ENCODE measurements at places on chromosomes 12 and 14. TPM values are rescaled to one million over a fixed set of nuclear protein-coding genes. Genes with fewer than 3 reads are reported as not detected.

DNA sequence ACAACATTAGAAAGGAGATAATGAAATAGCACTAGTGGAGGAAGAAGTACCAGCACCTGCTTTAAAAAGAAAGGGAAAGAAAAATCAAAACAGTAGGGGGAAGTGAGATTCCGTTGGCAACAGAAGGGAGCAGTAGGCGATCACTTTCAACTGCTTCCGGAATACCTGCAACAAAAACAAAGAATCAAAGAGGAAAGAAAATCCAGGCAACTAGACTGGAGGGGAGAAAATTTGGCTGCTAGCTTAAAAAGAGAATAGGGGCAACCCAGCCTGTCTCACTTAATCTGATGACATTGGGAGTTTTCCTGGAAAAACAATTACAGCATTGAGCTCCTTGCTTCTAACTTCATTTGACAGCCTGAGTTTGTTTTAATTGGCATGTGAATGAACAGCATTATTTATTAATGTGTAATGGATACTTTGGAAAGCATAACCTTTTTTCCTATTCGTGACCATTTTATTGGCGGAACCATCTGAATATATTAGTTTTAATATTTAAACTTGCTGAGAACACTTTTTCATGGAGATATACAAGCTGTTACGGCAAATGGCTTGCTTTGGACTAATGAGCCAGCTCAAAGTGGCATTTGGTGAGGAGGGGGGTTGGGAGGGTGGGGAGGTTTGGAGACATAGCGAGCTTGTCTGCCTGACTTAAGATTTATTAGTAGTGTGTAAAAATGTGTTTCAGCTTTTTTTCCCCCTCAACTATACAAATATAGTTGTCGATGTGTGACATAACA, 2.5 kb upstream of the DACT1 start:
- H3K27me3 ChIP-seq: peaks cover 10% of the 10 kb centered on the region
- H3K4me1 ChIP-seq: peaks cover 22% of the 10 kb centered on the region
- no peak for DNase-seq

- no peak overlapping the region for H3K4me3 ChIP-seq
- H3K27me3 ChIP-seq: no peaks in the 10 kb centered on the region
- no peak for DNase-seq
Observed at GRCh38 chr12:2248087-2248900, 195.5 kb downstream of the CACNA1C start.

DNA sequence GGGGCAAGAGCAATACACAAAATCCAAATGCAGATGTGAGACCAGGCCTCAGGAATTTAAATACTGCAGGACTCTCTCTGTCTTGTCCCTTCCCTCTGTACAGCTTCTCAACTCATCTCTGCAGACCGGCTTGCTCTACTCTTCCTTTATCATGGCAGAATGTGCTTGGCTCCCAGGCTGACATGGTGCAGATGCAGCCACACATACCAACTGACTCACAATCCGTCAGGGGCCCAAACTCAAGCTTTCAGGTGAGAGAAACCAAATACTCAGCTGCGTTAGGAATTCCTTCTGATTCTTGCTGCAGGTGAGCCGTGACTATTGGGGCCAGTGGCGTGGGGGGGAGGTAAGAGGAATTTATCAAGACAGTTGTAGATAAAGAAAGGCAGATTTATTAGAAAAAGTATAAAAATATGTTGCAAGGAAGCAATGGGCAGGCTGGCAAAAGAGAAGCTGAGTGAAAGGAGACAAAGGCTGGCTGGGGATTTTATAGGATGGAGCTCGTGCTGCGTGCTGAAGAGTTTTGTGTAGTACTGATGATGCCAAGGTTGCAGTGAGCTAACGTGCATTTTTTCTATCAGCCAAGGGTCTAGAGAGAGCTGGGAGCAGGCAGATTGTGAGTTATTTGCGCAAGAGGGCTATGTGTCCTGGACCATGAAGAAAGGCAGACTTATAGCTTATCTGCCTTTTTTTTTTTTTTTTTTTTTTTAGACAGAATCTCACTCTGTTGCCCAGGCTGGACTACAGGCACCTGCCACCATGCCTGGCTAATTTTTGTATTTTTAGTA, 5.0 kb upstream of the LGALS3 start:
- peaks cover 9% of the 10 kb centered on the region for H3K4me1 ChIP-seq
- H3K27me3 ChIP-seq: no peaks in the 10 kb centered on the region

The OR6S1 gene
- not detected for total RNA-seq

GRCh38 chr14:69879175-69880043, at the start of gene SMOC1:
Gene SMOC1 (plus strand): TSS chr14:69879416. CDS start chr14:69879679, 263 bp downstream.
- no peaks in the 10 kb centered on the region for H3K27me3 ChIP-seq
- H3K4me3 ChIP-seq: no peak within 1 kb of the TSS
- no peaks in the 10 kb centered on the region for H3K4me1 ChIP-seq

The ASB2 gene
- 0.69 TPM for total RNA-seq

The FZD10 gene
- total RNA-seq: not detected

GRCh38 chr12:71057330-71057729, 100.5 kb downstream of the TSPAN8 start:
- H3K4me1 ChIP-seq: no peaks in the 10 kb centered on the region
- H3K27me3 ChIP-seq: no peaks in the 10 kb centered on the region
- H3K4me3 ChIP-seq: no peak overlapping the region
- DNase-seq: no peak
- no peaks in the 10 kb centered on the region for H3K36me3 ChIP-seq

The CCDC59 gene
- 55.2 TPM for total RNA-seq

DNA sequence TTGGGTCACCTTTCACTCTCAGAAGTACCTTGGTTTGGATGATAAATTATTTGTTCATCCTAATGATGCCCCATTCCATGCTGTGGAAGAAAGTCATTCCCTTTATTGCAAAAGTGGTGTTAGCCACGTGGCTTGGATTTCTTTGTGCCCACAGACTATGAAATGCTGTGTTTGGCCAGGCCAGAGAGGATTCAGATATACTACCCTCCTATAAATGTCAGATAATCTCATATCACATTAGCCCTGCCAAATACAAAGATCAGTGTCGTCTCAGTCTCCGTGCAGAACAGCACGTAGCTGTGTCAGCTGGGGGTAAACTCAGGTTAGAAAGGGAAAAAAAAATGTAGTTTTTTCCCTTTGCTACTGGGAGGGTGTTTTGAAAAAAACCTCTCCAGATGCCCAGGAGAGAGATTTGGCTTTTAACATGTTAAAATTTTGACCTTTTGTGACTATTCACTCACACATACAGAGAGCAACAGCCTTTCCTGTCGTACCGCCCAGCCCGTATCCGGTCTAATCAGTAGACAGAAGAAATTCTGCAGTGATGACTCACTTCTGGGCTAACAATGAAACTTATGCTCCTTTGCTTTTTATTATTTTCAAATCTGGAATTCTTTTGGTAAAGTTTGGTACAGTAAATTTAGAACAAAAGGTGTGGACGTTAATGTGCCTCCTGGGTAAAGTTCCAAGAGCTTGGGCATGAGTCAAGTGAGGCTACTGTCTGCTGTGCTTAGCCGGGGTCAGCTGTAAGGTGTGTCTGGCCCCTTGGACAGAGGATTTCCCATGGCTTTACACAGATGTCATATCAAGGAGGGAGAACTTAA, 8.5 kb upstream of the PTPRB start:
- no peak for DNase-seq
- no peaks in the 10 kb centered on the region for H3K36me3 ChIP-seq
- H3K4me1 ChIP-seq: no peaks in the 10 kb centered on the region
- H3K27ac ChIP-seq: no peak overlapping the region
- no peak overlapping the region for H3K4me3 ChIP-seq
- no peaks in the 10 kb centered on the region for H3K27me3 ChIP-seq

The ITPR2 gene
- 128 TPM for total RNA-seq

The TBC1D30 gene
- 15.5 TPM for total RNA-seq

DNA sequence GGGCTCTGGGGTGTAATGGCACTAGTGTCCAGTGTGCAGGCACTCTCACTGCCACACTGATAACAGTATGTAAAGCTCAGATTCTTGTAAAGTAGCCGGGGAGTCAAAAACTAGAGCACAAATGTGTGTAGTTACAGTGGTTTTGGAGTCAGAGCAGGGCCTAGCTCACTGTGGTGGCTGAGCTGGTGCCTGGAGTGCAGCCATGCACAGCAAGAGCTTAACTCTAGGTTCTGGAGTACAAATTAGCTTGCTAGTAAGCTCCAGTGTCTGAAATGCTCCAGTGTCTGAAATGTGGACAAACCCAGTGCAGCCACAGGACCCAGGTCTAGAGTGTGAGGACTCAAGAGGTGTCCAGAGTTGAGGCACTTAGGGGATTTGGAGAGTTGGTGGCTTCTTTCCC, 149.2 kb downstream of the MSRB3 start:
- H3K4me1 ChIP-seq: no peaks in the 10 kb centered on the region
- H3K27me3 ChIP-seq: no peaks in the 10 kb centered on the region
- no peaks in the 10 kb centered on the region for H3K36me3 ChIP-seq
- no peak for DNase-seq
- H3K4me3 ChIP-seq: no peak overlapping the region
- H3K27ac ChIP-seq: no peak overlapping the region

The CACNA2D4 gene
- total RNA-seq: 0.22 TPM

DNA sequence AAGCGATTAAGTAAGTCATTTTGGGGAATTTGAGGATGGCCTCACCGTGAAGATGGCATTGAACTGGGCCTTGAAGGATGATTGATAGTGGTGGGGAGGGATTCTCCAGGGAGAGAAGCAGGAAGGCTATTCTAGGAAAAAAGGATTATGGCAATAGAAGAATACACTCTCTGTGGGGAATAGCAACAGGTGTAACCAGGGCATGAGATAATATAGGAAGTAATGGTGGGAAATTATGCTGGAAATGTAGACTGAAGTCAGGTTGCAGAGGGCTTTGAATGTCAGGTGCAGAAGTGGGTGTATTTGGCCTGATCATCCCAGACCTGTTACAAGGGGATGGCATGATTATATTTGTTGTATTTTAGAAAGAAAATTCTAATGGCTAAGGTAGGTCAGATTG, 4.6 kb upstream of the ANO4 start:
- DNase-seq: no peak
- H3K36me3 ChIP-seq: no peaks in the 10 kb centered on the region
- no peak overlapping the region for H3K4me3 ChIP-seq
- H3K27ac ChIP-seq: no peak overlapping the region
- H3K4me1 ChIP-seq: no peaks in the 10 kb centered on the region

- H3K36me3 ChIP-seq: no peaks in the 10 kb centered on the region
- H3K4me1 ChIP-seq: no peaks in the 10 kb centered on the region
- no peak for DNase-seq
- no peak overlapping the region for H3K4me3 ChIP-seq
Observed at GRCh38 chr14:29310210-29310609, 543.6 kb downstream of the FOXG1 start.

DNA sequence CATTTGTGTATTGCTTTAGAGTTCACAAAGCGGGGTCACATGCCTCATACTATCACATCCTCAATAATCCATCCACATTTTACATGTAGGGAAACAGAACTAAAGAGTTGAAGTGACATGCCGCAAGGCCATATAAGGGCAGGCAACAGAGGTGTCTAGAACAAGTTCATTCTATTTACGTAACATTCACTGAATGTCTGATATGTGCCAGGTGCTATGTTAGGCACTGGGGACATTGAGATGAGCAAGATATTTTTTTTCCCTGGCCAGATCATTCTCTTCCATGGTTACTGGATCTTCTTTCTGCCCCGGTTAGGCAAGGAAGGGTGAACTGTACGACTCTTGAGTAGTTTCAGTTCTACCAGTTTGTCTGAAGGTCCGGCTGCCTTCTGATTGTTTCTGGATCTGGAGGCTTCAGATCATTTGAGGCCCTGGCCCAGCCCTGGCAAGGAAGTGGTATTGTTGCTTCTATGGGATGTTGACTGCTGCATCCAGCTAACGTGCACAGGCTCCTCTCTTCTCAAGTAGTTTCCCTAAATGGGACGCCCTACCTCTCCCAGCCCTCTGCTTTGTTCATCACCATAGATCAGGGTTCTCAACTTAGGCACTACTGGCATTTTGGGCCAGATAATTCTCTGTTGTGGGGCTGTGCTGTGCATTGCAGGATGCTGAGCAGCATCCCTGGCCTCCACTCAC, 12.1 kb downstream of the GPATCH2L start:
- H3K36me3 ChIP-seq: peaks cover 70% of the 10 kb centered on the region
- no peak overlapping the region for H3K27ac ChIP-seq
- H3K27me3 ChIP-seq: no peaks in the 10 kb centered on the region

DNA sequence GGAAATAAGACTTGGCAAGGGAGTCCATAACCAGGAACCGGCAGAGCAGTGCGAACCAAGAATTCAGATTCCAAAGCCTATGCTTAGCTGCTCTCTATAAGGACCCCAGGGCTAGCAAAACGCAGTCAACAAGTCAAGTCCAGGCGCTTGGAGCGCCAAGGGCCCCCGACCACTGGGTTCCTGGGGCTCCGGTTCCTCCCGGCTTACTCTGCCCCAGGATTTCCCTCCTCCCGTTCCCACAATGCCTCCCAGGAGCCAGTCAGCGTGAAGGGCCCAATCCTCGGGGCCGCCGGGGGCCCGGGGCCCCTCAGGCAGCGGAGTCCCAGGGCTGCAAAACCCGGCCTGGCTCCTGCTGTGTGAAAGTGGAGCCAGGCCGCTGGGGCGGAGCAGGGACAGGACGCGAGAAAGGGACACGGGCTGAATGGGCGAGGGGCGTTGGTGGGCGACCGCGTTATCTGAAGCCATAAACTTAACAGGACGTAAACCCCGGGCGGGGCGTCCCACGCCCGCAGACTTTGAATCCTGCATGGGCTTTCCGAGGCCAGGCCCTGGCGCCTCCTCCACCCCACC, 1.5 kb downstream of the KRT8 start:
- H3K36me3 ChIP-seq: no peaks in the 10 kb centered on the region
- no peak overlapping the region for H3K4me3 ChIP-seq
- H3K4me1 ChIP-seq: no peaks in the 10 kb centered on the region
- H3K27ac ChIP-seq: no peak overlapping the region
- no peaks in the 10 kb centered on the region for H3K27me3 ChIP-seq

GRCh38 chr12:124660851-124661250, 93.4 kb upstream of the NCOR2 start:
- no peak for DNase-seq
- no peak overlapping the region for H3K27ac ChIP-seq
- H3K36me3 ChIP-seq: no peaks in the 10 kb centered on the region
- H3K4me1 ChIP-seq: no peaks in the 10 kb centered on the region
- H3K27me3 ChIP-seq: no peaks in the 10 kb centered on the region

- no peaks in the 10 kb centered on the region for H3K27me3 ChIP-seq
- no peak overlapping the region for H3K4me3 ChIP-seq
- H3K4me1 ChIP-seq: no peaks in the 10 kb centered on the region
- H3K27ac ChIP-seq: no peak overlapping the region
Observed at GRCh38 chr12:109630815-109631214, 57.2 kb downstream of the MVK start.

DNA sequence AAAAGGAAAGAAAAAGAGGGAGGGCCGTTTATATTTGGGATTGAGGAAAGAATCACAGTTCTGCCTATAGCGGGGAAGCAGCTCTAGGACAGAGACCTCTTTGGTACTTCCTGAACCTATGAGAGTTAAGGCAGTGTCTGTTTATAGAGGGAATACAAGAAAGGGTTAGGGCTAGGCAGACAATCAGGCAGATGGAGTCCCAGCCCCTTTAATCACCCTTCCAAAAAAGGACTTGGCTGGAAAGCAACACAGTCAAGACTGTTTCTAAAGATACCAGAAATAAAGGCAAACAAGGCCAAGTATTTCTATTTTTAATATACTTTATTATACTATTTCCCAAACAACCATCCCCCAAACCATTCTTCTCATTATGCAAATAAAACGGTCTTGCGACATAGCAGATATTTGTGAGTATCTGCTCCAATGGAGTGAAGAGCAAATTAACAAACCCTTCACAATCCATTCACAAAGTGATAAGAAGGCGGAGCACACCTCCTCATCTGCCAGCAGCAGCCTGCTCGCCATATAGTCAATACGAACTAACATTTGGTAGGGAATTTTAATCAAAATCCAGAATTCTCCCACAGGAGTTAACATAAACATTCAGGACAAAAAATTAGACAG, 697 bp upstream of the GRIP1 start:
- peaks cover 11% of the 10 kb centered on the region for H3K4me1 ChIP-seq
- no peak for DNase-seq
- H3K27ac ChIP-seq: no peak overlapping the region
- no peaks in the 10 kb centered on the region for H3K36me3 ChIP-seq
- H3K27me3 ChIP-seq: no peaks in the 10 kb centered on the region
